ENCODE measurements at places on chromosomes 6 and 20.

- DNase-seq = no peak
Measured at GRCh38 chr20:41888434-41888833, 270.3 kb upstream of the CHD6 start.

DNA sequence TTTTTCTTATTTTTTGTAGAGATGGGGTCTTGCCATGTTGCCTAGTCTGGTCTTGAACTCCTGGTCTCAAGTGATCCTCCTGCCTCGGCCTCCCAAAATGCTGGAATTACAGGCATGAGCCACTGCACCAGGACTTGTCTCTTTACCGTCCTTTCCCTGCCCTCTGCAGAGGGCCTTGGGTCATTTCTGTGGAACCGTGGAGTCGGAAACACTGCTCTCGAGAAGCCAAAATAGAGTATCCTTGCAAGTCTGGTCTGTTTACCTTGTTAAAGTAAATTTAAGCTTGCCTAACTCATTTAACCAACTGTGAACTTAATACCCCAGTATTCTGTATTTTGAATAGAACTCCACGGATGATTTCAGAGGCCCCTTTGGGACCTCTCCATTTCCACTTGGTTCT lies 51.4 kb downstream of the KDM1B start:
- DNase-seq = no peak

DNA sequence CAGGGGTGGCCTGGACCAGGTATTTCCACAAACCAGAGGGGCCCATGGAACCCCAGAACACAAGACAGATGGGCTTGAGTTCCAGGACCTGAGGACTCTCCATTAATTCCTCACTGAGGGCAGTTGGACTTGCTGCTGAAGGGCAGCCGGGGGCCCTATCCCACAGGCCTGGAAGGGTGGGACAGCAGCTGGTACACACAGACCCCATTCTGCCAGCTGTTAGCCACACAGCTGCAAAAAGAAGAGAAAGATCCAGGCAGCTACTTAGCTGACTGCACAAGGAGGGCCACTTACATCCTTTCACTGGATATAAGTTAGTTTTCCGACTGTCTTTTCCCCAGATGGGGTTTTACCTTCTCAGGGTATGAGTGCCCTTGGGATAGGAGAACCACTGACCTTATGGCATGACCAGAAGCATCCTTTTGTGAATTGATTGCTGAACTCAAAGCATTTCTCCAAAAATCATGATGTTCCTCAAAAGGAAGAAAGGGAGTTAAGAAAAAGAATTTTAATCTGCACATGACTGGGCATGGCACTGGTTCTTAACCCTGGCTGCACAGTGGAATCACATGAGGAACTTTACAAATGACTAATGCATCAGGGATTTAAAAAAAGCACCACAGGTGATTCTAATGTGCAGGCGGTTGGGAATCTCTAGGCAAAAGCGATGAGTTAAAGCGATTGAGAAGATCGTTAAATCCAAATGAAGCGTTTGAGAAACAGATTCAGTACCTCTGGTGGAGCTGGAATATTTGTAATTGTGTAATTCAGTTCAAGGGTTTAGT lies 199.4 kb downstream of the TFAP2A start:
- DNase-seq = no peak

DNA sequence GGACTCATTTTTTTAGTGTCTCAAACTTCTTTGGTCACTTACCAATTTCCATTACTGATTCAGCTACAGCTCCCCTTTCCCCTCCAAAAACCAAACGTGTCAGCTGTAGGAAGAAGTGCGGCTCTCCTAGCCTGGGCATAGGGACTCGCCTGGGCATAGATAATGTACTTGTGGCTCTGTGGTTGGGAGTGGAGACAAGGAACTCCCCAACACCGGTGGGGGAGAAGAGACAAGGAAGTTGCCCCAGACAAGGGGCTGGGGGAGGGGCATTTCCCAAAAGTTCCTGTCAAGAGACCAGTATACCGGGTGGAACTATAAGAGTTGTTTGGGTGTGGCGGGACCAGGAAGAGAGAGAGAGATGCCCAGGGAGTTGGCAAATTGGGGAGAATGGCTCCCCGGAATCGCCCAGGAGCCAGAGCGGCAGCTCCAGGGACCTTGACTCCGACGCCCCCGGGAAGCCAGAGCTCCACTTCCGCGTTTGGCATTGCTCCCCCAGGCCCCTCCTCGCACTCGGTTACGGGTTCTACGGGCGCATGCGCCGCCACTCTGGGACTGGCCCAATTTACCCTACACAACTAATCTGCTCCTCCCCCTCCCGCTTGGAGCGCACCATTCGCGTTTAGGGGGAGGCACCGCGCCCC lies 871 bp upstream of the ZFAND3 start:
- peak; percentile 92 for DNase-seq

DNA sequence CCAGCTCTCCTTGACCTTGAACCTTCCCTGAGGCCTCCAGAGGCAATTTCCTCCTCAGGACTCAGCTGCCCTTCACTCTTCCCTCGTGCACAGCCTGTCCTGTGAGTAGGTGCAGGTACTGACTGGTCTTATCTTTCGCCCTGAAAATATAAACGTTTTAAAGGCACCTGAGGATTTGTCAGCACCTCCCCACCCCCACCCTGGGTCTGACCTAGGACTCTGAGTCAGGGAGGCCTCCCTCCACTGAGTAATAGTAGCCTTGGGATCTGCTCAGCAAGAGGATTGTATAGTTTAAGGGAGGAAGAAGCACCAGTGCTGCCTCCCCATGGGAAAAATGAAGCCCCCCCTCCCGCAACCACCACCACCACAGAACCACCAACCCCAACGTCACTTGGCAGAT lies 54.6 kb downstream of the PPARD start:
- DNase-seq = no peak

DNA sequence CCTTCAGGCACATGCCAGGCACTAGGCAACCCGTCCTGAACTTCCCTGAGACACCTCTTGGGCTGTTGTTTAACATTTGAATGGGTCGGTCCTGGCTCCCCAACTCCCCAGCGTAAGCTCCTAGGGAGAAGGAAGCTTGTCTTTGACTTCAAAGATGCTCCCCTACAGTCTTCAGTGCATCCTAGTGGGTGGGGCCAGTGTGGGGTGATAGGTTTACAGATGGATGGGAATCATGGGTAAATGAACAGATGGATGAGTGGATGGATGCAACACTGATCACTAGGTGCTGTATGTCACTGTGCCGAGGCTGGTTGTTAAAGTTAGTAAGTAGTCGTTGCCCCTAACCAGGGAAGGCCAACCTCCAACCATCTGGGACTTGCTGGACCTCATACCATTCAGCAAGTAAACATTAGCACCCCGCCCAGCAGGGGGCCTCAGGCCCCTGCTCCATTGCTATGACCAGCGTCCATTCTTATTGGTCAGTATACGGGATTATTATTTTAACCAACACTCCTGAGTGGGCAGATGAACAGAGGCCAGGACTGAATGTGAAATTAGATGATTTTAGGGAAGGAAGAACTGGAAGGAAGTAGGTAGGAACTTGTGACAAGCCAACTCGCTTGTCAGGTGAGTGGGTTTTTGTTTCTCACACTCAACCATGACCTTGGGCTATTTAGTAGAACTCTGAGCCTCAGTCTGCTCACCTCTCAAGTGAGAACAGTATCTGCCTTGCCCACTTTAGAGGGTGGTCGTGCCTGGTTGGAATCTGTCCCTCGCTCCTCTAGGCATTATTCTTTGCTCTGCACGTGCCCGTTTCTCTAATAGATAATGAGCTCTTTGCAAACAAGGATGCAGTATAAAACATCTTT lies 82.9 kb upstream of the FOXP4 start:
- no peak for DNase-seq

DNA sequence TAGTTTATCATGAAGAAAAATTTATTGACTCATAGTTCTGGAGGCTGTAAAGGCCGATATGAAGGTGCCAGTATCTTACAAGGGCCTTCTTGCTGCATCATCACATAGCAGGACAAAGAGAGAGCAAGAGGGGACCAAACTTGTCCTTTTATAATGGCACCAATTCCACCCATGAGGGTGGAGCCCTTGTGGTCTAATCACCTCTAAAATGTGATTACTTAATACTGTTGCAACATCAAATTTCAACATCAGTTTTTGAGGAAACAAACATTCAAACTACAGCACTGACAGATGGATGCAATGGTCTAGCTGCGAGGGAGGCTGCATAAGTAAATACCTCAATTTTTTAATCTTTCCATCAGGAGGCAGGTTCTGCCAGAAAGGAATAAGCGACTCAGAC lies 76.7 kb upstream of the LAMA2 start:
- no peak for DNase-seq
